EL (cell line): ENCODE measurements at places on chromosomes 1 and 21.
A peak's percentile ranks its signal among the peaks of the same experiment; 100 is the strongest.

- DNase-seq, result no peak
Observed at GRCh38 chr1:49694251-49694827, 329.4 kb downstream of the AGBL4 start.

- no peak for DNase-seq
Observed at GRCh38 chr1:244384066-244384465, 67.6 kb downstream of the ADSS2 start.

DNA sequence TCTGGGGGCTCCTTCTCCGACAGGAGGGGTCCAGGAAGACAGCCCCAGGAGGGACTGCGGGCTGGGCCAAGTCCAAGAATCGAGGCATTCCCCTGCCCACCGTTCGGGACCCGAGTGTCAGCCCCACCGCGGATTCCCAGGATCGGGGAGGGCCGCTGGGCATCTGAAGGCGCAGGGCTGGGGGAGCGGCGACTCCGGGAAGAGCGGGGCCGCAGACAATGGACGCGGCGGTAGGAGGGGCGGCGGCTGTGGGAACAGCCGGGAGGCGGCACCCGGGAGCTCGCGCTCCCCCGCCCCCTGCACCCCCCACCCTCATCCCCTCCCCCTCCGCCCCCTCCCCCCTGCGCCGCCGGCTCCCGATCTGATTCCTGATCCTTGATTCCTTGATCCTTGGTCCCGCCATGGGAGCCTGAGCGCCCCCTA is at the start of gene VANGL2:
Gene VANGL2 (plus strand): TSS at position 342 of the 423 bp plus-strand sequence. CDS start 15,274 bp downstream, outside the sequence.
- peak; percentile 14 for DNase-seq

- peak; percentile 29 for DNase-seq
Observed at GRCh38 chr1:18932387-18932786, 24.1 kb downstream of the IFFO2 start.

- no peak for DNase-seq
Observed at GRCh38 chr1:234605399-234605982, 4.5 kb downstream of the IRF2BP2 start.

DNA sequence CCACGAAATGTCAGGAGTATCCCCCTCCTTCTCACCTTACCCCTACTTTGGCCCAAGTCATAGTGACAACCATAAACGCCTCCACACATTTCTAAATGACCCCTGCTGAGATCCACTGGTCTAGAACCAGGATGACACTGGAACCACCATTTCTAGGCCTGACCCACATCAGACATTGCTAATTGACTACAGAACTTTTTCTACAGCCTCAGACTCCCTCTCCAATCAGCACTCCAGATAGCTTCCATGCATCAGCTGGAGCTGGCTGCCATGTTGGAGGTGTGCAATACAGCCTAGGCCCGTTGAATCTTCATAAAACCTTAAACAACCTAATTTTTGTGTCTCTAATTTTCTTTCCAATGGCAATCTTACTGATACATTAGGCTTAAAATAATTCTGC is 18.6 kb downstream of the TCEA3 start:
- DNase-seq, result no peak

DNA sequence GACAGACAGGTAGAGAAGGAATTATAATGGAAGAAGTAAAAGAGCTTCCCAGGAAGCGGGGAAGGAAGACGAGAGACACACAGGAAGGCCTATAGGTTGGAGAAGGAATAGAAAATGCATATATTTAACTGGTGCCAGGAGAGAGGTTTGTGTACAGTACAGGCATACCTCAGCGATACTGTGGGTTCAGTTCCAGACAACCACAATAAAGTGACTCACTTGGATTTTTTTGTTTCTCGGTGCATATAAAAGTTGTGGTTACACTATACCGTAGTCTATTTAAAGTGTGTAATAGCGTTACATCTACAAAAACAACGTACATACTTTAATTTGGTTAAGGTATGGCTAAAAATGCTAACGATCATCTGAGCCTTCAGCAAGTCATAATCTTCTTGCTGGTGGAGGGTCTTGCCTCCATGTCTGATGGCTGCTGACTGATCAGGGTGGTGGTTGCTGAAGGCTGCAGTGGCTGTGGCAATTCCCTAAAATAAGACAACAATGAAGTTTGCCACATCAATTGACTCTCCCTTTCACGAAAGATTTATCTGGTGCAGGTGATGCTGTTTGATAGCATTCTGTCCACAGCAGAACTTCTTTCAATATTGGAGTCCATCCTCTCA is 16.0 kb downstream of the YARS1 start:
- DNase-seq, result peak; percentile 80

- DNase-seq, result no peak
Observed at GRCh38 chr1:242199776-242200458, 201.0 kb upstream of the MAP1LC3C start.

DNA sequence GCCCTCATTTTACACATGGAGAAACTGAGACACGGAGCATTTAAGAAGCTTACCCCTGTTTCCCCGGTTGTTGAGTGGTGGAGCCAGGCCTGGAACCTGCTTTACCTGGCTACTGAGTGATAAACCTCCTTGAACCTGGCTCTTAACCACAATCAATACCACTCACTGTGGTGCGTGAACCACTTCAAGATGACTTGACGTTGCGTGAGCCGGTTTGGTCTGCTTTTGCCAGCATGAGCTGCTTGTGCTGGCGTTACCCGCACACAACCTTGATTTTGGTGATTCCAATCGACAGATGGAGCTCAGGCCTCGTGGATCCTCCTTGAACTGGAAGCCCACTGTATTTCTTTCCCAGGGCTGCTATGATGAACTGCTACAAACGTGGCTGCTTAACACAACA is 6.1 kb upstream of the TINAGL1 start:
- no peak for DNase-seq

DNA sequence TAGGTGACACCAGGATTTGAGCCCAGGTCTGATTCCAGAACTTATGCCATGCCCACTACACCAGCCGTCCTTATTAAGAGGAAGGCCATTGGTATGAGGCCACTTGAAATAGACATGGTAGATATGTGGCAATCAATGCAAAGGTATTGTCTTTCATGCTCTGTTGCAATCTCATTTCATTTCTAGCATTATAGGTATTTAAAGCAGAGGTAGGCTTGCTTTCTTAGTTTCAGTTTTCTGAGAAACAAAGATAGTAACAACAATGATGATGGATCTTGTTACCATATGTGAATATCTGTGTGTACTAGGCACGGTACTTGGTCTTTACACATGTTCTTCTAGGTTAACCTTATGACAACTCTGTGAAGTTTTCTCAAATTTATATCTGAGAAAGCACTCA is 113.1 kb downstream of the FGGY start:
- DNase-seq, result no peak

GRCh38 chr1:175554586-175554985 is 188.8 kb downstream of the TNR start:
- no peak for DNase-seq

DNA sequence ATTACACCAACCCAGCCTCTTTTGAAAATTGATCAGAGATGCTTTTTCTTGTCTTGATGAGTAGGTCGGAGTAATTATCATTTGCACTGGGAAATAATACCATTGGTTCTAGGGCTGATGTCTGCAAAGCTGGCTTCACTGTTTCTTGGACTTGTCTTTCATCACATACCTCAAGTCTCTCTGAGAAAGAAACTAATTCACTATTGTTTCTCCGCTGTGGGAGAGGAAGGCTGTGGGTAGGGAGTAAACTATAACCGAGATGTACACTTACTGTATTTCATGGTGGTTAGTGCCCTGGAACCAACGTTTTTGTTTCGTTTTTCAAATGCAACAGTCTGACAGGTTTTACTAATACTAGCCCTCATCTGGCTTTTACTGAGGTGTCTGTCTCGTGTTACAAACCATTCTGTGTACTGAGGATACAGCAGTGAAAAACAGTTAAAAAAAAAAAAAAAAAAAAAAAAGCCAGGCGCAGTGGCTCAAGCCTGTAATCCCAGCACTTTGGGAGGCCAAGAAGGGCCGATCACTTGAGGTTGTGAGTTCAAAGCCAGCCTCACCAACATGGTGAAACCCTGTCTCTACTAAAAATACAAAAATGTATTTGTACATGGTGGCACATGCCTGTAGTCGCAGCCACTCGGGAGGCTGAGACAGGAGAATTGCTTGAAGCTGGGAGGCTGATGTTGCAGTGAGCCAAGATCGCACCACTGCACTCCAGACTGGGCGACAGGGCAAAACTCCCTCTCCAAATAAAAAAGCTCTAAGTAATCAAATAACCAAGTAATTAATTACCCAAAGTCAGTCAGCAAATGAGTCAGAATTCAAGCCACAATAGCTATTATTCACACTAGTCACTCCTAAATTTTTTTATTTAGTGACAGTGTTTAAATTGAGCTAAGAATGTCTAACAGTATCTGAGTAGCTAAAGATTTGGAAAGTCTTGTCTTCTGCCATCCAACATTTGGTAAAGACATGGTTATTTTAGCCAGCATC is 23.3 kb downstream of the TOMM20 start:
- peak; percentile 31 for DNase-seq

GRCh38 chr1:78340006-78340405 is 150.8 kb upstream of the PTGFR start:
- DNase-seq, result peak; percentile 88

GRCh38 chr1:89904219-89904980 is 83.6 kb downstream of the LRRC8D start:
- no peak for DNase-seq

DNA sequence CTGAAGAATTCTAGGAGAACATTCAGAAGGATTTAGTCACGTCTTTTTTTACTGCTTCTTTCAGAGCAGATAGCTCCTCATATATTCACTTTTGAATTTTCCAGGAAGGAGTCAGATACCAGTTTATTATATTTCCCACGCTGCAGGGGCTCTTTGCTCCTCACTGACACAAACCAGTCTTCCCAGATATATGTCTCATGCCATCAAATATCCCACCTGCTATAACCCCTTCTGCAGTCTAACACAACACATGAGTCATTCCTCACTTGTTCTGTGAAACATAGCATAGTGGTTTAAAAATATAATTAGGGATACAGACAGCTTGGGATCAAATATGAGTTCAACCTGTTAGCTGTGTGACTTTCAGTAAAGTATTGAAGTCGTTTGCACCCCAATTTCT is 251.7 kb upstream of the DPYD start:
- no peak for DNase-seq

DNA sequence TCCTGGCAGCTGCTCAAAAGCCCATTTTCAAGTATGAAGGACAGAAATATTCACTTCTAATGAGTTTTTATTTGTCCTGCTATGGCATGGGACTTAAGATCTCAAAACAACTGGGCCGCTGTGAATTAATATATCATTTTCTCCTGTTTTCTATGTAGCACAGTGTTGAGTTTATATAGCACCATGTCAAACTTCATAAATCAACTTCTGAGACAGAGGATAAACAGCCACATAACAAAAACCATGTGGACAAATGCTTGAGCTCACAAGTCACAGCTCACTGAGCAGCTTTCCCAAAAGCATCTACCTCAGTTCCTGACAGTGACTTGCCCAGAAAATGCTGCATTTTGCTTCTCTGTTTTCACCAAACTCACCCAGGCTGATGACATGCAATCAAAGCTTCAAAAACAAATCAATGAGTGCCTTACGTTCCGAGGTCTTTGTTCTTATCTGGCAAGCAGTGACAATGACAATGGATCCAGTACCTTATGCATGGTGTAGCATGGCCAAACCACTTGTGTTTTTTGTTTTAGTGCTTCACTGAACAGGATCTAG is 722.6 kb downstream of the LRRIQ3 start:
- no peak for DNase-seq

DNA sequence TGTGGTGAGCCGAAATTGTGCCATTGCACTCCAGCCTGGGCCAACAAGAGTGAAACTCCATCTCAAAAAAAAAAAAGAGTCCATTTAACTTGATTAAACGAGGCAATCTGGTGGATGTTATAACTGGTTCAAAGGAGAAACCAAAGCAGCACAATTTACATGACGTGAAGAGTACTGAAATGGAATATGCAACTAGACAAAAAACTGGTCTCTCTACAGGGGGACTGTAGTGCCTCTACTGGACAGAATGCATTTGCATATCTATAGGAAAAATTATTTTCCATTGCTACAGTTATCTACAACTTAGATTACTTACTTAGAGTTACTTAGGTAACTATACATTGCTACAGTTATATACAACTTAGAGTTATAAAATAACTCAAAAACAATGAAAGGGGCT is 2.7 kb upstream of the CAPN2 start:
- DNase-seq, result no peak

- peak; percentile 55 for DNase-seq
Observed at GRCh38 chr1:214280386-214281020, 456 bp upstream of the SMYD2 start.

DNA sequence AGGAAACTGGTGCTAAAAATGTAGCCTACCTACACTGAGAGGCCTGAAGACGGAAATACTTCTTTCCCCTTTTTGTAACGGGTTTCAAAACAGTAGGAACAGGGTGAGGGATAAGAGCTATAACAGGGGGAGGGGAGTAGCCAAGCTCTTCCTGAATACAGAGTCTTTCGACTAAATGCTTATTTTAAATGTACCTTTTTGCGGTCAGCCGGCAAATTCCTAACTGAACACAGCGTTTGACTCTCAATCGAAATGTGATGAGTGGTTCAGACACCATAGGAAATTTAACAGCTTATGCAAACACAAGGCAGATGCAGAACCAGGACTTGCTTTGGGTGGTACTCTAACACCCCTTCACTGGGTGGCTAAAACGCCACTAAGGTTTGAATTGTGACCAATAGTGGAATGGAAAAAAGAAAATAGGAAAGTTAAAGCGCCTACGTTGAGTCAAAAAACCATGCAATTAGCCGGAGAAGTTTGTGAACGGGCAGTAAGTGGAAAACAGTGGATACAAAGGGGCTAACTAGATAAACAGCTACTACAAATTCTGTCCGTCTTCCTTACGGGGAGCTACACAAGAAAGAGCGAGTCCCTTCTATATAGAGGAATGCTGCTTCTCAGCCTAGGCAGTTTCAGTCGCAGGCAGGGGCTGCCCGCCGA is 1.7 kb downstream of the EGLN1 start:
- peak; percentile 33 for DNase-seq

DNA sequence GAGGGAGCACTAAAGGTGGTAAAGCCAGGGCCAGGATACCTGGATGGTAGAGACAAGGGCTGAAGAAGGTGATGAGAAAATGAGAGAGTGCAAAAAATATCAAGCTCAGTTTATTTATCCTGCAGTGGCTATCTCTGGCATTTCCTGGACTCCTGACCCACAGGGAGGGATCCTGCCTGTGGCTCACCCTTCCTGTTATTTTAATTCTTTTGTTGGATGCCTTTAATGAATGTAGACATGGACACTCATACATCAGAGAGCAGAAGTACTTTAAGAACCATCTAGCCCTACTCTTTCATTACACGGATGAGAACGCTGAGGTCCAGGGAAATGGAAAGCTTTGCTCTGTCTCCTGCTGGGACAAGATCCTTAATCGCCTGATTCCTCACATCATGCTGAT is 20.6 kb downstream of the JUN start:
- DNase-seq, result peak; percentile 89

DNA sequence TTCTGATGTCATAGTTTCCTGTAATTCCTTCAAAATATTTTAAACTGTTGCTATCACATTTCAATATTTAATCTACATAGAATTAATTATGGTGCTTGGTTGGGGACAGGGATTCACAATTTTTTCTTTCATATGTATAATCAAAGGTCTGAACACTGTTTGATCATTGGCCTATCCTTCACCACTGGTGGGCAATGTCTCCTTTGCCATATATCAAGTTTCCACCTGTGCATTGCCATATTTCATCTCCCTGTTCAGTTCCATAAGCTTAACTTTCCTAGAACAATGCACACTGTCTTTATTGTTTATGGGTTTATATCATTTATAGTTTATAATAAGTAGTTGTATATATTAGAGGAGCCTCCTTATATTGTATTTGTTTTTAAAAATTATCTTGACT is 374.9 kb upstream of the PTBP2 start:
- DNase-seq, result no peak

- DNase-seq, result no peak
Observed at GRCh38 chr1:69077633-69078032, 490.1 kb upstream of the LRRC7 start.

GRCh38 chr1:4165686-4166300 is 265.7 kb upstream of the C1orf174 start:
- DNase-seq, result no peak
